ENCODE measurements at places on chromosomes 3 and 15. TPM values are rescaled to one million over a fixed set of nuclear protein-coding genes. Genes with fewer than 3 reads are reported as not detected.

- no peaks in the 10 kb centered on the region for H3K36me3 ChIP-seq
- H3K27me3 ChIP-seq: peaks cover 2% of the 10 kb centered on the region
- peak overlapping the region; percentile 36 for H3K27ac ChIP-seq
- DNase-seq: no peak
- H3K4me1 ChIP-seq: peaks cover 39% of the 10 kb centered on the region
Measured at GRCh38 chr15:85045615-85046014, 64.0 kb downstream of the PDE8A start.

- H3K27ac ChIP-seq: no peak overlapping the region
- H3K27me3 ChIP-seq: peaks cover 7% of the 10 kb centered on the region
- H3K4me3 ChIP-seq: no peak overlapping the region
- H3K36me3 ChIP-seq: no peaks in the 10 kb centered on the region
- no peak for DNase-seq
Measured at GRCh38 chr3:127208483-127209100, 15.7 kb downstream of the PRR23E start.

Gene SLC28A1
- not detected for total RNA-seq

Gene GOLGA8G
- total RNA-seq: not detected

Gene BCL2A1
- total RNA-seq: 2.1 TPM

Measured in endothelial cell (in vitro differentiated cells).